T47D (cell line): ENCODE measurements at places on chromosomes 6 and 20.

DNA sequence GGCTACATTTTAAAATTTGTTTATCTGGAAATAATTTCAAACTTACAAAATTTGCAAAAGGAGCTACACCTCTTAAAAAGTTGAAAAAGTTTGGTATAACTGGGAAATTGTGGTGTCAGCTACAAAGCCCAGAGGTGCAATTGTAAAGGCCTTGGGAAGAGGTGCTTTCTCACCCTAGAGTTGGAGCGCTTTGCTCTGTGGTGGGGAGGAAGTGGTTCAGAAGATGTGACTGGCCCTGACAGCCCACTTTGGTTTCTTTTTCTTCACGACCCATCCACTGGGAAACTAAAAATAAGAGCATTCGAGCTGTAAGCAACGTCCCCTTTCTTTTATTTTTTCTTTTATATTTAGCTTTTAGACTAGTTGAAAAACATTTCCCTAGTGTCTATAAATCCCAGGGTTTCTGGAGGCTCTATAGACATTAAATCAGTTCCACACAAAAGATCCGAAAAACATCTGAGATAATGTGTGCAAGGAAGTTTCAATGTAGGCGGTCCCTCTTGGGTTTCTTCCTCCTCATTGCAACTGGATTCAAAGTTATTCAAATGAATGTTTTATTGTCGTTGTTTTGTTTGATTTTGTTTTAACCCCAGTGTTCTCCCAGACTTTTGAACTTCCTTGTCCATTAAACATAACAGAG, 397.8 kb downstream of the KIF16B start:
- DNase-seq = no peak

DNA sequence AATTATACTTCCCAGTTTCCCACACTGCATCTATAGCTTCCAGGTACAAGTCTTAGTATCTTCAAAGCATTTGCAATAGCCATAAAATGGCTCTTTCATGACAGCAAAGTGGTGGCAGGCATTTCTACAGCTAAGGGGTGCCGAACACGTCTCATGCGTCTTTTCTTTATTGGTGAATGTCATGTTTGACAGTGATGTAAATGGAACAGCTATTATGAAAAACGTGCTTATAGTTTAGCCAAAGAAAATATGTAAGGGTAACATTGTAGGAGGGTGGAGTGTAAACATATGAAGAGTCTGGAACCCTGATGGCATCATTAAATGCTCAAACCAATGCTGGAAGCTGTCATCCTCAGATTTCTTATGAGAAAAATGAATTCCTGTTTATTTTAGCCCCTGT, 37.9 kb downstream of the COL11A2 start:
- DNase-seq = no peak

- peak; percentile 15 for DNase-seq
Measured at GRCh38 chr20:47252879-47253307, 103.6 kb downstream of the ZMYND8 start.

GRCh38 chr6:123017104-123017682, 21.2 kb downstream of the CLVS2 start:
- no peak for DNase-seq

- DNase-seq = peak; percentile 63
Measured at GRCh38 chr6:41577356-41578216, 31.4 kb downstream of the FOXP4 start.

DNA sequence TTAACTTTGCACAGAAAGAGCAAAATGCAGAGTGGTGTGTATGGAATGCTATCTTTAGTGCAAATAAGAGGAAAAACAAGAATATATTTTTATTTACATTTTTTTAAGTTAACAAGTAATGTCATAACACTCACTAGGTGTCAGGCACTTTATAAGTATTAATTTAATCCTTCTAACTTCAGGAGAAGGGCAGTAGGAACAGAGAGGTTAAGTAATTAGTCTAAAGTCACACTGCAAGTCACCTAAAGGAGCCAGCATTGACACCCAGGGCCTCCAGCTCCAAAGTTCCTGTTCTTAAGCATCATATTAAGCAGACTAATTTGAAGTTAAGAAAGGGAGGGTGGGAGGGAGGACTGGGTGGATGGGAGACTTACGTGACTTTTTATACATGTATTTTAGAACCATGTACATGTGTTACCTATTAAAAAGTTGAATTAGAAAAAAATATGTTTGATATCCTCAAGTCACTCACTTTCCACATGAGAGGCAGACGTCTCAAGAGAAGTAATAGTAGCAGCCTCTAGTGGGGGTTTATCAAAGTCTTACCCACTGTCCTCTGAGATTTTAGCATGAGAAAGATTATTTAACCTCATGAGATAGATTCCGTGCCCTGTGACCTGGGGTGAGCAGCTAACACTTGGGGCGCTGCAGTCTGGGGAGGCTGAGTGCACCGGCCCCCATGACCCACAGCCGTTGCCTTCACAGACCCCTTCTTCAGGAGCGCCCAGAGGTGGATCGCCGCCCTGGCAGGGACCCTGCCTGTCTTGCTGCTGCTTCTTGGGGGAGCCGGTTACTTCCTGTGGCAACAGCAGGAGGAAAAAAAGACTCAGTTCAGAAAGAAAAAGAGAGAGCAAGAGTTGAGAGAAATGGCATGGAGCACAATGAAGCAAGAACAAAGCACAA, 7.0 kb downstream of the BTN3A1 start:
- DNase-seq = no peak

GRCh38 chr20:37266940-37267666, 5.5 kb upstream of the GHRH start:
- DNase-seq = no peak

DNA sequence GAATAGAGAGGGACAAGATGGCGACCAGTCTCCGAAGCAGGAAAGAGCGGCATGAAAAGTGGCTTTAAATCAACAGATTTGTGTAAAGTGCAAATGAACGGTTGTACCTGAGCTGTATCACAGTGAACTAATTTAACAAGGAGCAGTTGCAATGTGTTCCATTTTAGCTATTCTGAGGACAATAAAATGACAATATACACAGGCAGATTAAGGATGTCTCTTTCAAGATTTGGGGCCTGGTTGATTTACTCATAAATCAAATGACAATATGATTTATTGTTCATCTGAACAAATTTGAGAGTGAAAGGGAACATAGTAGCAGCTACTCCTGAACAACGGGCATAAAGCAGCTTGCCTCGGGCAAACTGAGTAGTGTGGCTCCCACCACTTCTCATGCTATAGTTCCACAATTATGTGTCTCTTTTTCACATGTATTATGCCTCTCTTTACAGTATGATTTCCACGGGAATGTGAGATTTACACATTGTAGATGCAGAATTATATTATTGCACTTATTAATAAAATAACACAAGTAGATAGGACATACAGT, 204.1 kb upstream of the AGPAT4 start:
- no peak for DNase-seq

DNA sequence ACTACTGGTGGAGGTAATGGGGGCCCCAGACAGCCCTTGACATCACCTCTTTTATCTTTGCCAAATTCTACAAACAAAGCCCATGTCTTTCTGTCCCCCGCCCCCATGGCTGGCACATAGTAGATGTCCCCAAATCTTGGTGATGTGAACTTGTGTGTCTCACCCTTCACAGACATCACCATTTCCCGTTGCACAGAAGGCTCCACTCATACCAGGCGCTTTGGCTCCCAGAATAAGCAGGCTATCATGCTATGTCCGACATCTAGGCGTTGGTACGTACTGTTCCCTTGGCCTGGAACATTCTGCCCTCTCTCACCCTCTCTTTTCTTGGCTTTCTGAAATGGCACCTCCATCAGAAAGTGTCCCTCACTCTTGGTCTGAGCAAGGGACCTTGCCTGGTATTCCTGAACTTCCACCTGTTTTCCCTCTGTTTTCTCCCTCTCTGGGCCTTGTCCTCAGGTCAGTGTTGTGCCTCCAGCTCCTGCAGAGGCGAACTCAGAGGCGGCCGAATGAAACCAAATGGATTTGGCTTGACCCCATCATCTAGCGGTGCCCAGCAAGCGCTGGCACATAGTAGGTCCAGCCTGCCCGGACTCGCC, 968 bp upstream of the CCN5 start:
- no peak for DNase-seq

DNA sequence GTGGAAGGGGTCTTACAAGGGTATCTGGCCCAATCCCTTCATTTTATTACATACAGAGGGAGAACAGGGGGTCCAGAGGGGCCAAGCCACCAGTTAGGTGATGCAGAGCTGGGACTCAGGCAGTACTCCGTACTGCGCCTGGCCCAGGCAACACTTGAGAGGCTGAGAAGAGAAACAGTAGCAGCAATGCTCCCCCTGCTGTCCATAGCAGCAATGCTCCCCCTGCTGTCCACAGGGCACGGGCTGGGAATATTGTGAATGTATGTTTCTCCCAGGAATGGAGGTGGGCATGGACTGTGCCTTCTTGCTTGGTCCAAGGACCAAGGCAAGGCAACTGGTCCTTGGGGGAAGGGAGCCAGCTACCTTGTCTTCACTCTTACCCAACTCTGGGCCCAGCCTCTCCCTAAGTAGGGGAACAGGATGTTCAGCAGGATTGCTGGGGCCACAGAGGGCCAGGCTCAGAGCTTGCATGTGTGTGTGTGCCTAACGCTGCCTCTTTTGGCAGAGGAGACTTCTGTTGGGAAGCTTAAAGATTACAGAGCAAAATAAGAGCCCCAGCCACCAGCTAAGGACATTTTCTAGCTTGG, 14.8 kb upstream of the FAM83C start:
- peak; percentile 86 for DNase-seq

DNA sequence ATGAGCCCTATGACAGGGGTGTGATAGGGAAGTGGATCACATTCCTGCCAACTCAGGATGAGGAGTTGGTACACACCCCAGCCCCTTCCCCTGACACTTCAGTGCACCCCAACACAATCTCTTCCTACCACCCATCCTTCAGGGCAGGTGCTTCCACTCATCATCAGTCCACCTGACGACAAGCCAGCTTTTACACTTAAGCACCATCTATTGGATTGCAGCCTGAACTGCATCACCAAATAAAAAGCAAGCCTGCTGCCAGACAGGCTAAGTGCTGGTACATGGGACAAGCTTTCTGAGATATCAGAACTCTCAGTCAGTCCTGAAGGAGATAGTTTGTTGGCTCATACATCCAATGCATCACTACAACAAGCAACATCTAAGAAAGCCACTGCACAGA, 69.0 kb upstream of the TMEM200A start:
- DNase-seq = peak; percentile 18

DNA sequence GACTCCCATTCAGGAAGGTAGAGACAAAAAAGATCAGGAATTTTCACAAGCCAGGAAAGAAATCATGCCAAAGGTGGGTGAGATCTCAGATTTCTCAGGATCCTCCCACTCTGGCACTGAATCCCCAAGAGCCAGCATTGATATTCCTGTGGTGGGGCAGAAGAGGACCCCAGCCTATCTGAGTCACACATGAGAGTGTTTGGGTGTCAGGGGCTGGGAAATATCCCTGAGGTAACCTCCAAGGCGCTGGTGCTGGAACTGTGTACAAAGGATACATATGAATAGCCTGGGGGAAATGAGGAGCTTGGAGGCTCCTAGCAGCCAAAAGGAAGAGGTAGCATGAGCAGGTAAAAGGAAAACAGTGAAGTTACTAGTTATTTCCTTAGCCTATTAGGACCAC, 369.4 kb downstream of the BTBD9 start:
- no peak for DNase-seq

DNA sequence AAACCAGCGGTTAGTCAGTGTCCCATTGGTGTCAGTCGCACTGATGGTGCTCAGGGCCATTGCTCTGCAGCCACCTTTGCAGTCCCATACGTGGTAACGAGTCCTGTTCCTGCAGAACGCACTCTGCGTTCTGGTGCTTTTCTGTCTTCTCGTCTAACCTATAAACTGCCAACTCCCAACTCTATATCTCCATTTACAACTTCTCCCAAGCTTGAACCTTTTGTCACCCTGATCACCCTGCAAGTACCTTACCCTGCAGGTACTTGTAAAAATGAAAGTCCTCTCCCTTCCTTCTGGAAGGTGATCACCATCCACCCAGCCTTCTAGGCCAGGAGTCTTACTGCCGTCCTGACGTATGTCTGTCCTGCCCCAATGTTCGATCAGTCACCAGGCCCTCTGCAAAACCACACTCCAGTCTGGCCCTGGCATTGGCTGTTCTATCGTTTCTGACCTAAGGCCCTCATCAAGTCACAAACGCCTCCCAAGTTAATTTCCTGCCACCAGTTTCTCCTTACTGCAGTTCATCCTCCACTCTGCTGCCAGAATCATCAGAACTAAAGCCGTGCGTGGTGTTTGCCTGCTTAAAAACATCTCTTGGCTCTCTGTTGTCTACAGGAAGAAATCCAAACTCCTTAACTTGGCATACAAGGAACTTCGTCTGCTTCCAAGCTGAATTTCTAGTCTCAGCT, 7.9 kb downstream of the RREB1 start:
- DNase-seq = no peak

GRCh38 chr6:25454136-25454535, 175.0 kb downstream of the CARMIL1 start:
- no peak for DNase-seq

DNA sequence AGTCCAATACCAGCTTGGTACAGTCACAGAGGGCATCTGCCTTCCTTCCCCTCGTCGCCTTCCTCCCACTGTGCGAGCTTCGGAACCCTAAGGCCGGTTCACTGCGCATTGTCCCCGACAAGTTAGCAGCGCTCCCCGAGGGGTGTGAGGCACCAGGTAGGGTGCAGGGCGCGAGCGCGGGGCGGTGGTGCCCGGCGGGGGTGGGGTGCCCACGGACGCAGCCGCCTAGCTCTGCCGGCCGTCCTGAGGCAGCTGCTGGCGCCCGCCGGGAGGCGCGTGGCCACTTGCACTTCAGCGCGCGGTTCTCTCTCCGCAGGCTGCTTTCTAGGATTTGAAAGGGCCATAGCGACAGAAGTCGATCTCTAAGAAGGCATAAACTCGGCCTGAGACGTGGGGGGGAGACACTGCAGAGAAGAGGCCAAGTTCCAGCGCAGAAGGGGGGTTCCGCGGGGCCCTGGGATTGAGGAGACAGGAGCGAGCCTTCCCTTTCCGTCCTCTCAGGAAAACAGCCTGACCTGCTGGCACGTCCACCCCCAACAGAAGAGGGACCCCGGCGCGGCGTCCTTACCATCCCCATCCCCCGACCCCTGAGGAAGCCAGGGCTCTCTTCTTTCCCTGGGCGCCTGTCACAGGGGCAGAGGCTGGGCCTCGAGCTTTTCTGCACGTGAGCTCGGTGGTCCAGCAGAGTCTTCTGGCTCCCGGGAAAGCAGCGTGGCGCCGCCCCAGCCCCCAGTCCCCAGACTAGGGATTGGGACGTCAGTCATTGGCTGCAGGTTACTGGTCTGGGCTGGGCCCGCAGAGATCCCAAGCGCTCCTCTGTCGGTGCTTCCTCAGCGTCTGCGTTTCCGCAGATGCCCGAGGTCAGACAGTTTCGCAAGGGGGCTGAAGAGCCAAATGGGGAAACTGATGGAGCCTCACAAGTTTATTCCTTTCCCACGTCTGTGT, 15.6 kb upstream of the PRDM13 start:
- DNase-seq = no peak

- DNase-seq = no peak
Measured at GRCh38 chr20:54385746-54386145, 89.6 kb upstream of the DOK5 start.

DNA sequence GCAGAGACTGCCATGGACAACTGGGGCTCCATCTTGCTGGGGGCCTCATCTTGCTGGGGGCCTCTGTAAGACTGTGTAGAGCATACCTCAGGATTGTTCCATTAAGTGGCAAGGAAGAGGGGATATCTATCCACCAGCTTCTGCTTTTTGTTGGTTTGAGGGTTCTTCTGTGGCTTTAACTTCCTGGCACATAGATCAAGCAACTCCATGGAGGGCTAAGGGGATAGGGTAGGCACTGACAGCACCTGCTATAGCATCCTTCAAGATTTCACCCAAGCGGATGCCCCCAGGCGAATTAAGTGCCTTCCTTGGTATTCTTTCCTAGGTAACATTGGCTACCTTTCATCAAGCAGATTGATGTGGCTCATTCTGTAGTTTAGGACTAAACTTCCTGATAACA, 3.8 kb upstream of the LRRN4 start:
- DNase-seq = no peak

GRCh38 chr6:155103816-155104366, 108.8 kb downstream of the TIAM2 start:
- no peak for DNase-seq
